ENCODE measurements at places on chromosomes 11 and 22. TPM values are rescaled to one million over a fixed set of nuclear protein-coding genes. Genes with fewer than 3 reads are reported as not detected.

DNA sequence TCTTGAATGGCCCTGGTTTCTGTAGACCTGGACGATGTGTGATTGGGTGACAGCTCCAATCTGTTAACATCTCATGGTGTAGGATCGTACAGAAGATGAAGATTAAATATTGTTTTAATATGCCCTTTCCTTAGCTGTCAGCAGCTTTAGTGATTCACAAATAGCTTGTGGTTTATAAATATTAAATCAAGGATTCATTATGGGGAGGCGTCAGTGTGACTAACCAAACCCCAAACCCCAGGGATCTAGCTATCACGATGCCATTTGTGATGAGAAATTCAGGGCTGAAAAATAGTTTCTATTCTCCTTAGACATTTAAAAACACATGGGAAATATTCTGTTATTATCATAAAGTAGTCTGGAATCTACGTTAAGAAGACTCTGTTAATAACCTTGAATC, 73.4 kb downstream of the NCAM1 start:
- H3K4me1 ChIP-seq, result no peaks in the 10 kb centered on the region
- H3K27ac ChIP-seq, result no peak overlapping the region
- no peak overlapping the region for H3K4me3 ChIP-seq
- DNase-seq, result no peak

DNA sequence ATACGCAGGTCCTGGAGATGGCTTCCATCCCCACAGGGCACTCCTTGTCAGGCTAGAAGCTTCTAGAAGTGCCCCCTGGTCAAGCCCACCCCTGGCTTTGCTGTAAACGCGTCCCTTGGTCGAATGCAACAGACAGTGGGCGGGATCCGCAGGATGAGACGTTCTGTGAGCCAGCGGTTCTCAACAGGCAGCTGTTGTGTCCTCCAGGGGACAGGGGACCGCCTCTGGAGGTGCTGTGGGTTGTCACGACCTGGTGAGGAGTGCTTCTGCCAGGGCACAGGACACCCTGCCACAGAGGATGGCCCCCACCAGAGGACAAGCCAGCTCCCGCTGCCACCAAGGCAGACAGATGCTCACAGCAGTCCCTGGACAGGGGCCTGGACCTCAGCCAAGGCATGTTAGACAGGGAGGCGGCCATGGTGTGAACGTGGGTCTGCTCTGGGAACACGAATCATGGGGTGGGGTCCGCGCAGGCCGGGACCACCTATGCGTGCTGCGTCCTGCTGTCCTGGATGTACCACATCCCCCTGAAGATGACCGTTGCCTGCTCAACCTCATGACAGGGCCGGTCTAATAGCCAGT, 11.7 kb downstream of the CRELD2 start:
- H3K4me1 ChIP-seq, result peaks cover 7% of the 10 kb centered on the region
- DNase-seq, result no peak

GRCh38 chr11:61667684-61668305, 12.4 kb upstream of the DAGLA start:
- H3K27me3 ChIP-seq, result no peaks in the 10 kb centered on the region
- H3K36me3 ChIP-seq, result no peaks in the 10 kb centered on the region

GRCh38 chr11:14904745-14905103, 12.7 kb upstream of the CYP2R1 start:
- peaks cover 4% of the 10 kb centered on the region for H3K4me1 ChIP-seq
- peak; percentile 90 for DNase-seq
- H3K27ac ChIP-seq, result peak overlapping the region; percentile 56
- no peaks in the 10 kb centered on the region for H3K36me3 ChIP-seq
- H3K27me3 ChIP-seq, result no peaks in the 10 kb centered on the region

DNA sequence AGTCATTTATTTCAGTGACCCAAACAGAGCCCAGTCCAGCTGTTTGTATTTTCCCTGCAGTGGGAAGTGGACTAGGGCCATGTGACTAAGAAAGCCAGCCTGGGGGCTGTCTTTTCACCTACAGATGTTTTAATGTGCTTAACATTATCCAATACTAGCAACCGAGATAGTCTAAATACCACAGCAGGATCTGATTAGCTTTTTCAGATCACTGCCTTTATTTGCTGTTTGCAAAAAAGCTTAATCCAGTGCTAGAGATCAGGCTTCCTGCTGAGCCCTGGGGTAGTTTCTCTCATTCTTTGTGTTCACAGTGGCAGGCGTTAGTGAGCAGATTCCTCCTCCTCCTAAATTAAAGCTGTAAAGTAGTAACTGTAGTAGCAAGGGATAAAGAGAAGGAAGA, 35.0 kb downstream of the ZC3H12C start:
- no peak for DNase-seq
- H3K4me1 ChIP-seq, result no peaks in the 10 kb centered on the region
- H3K36me3 ChIP-seq, result no peaks in the 10 kb centered on the region
- H3K4me3 ChIP-seq, result no peak overlapping the region

DNA sequence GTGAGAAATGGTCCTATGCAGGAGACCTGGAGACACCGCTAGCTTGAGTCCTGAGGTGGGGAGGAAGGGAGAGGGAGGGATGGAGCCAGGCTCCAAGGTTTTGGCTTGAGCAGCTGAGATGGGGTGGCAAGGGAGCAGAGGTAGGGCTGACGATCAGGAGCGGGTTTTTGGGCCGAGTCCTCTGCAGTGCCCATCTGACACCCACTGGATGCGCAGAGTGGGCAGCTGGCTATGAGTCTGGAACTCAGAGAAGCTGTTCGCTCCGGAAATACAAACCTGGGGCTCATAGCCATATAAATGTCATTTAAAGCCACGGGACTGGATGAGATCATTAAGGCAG, 453 bp upstream of the MAFF start:
- H3K36me3 ChIP-seq, result no peaks in the 10 kb centered on the region
- H3K4me1 ChIP-seq, result peaks cover 26% of the 10 kb centered on the region
- H3K27ac ChIP-seq, result peak overlapping the region; percentile 100
- no peak for DNase-seq
- H3K27me3 ChIP-seq, result no peaks in the 10 kb centered on the region
- peak overlapping the region; percentile 87 for H3K4me3 ChIP-seq

GRCh38 chr11:118605116-118605867, 2.1 kb upstream of the PHLDB1 start:
- H3K27me3 ChIP-seq, result no peaks in the 10 kb centered on the region
- H3K4me3 ChIP-seq, result no peak overlapping the region
- peak; percentile 91 for DNase-seq

DNA sequence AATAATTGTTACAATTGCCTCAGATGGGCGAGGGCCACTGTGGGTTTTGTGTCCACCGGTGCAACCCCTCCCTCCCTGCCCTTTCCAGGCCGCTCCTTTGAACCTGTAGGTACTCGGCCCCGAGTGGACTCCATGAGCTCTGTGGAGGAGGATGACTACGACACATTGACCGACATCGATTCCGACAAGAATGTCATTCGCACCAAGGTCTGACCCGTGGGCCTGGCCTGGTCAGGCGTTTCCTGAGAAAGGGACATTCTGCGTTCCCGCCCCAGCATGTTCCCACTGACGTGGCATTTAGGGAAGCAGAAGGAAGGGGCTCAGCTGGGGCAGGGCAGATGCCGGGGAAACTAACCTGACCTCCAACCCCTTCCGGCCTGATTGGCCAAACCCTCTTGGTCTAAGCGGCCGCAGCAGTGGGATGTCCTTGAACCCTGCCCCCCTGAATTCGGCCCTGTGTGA, 10.1 kb downstream of the SIDT2 start:
- peak; percentile 61 for DNase-seq
- H3K4me1 ChIP-seq, result no peaks in the 10 kb centered on the region
- peak overlapping the region; percentile 11 for H3K27ac ChIP-seq
- H3K36me3 ChIP-seq, result peaks cover 82% of the 10 kb centered on the region
- no peak overlapping the region for H3K4me3 ChIP-seq
- no peaks in the 10 kb centered on the region for H3K27me3 ChIP-seq

GRCh38 chr11:74701351-74701750, 29.9 kb downstream of the CHRDL2 start:
- no peak overlapping the region for H3K4me3 ChIP-seq
- H3K27ac ChIP-seq, result no peak overlapping the region
- DNase-seq, result no peak
- H3K36me3 ChIP-seq, result no peaks in the 10 kb centered on the region
- H3K4me1 ChIP-seq, result peaks cover 4% of the 10 kb centered on the region
- no peaks in the 10 kb centered on the region for H3K27me3 ChIP-seq

DNA sequence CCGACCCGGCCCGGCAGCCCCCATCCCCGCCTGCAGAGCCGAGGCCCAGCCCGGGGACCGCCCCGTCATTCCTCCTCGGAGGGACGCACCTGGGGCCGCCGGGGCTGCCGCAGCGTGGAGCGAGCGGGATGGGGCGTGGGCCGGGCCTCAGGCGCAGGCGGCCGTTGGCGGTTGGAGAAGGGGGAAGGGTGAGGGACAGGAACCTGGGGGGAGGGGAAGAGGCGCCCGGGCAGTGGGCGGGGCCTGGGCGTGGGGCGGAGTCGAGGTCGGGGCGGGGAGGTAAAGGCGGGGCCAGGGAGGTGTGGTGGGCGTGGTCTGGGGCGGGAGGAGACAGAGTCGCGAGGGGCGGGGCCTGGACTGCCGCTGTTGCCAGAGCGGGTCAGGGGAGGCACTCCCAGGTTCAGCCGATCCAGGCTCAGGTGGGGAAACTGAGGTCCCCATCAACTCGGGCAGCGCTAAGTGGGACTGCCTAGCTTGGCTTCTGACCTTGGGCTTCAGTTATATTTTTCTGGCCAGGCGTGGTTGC, at the start of gene TESMIN:
TSS of gene TESMIN (minus strand) at position 190 of the 526 bp plus-strand sequence. CDS start 860 bp downstream, outside the sequence.
- peak within 1 kb of the TSS; percentile 66 for H3K4me3 ChIP-seq
- H3K36me3 ChIP-seq, result peaks cover 25% of the 10 kb centered on the region
- H3K4me1 ChIP-seq, result peaks cover 3% of the 10 kb centered on the region
- H3K27ac ChIP-seq, result peak within 1 kb of the TSS; percentile 16
- DNase-seq, result peak; percentile 14
- no peaks in the 10 kb centered on the region for H3K27me3 ChIP-seq

- no peak overlapping the region for H3K27ac ChIP-seq
- DNase-seq, result no peak
- no peaks in the 10 kb centered on the region for H3K4me1 ChIP-seq
- H3K36me3 ChIP-seq, result no peaks in the 10 kb centered on the region
Observed at GRCh38 chr11:29482510-29482909, 534.3 kb downstream of the KCNA4 start.

- H3K27ac ChIP-seq, result no peak overlapping the region
- H3K4me3 ChIP-seq, result no peak overlapping the region
- no peaks in the 10 kb centered on the region for H3K27me3 ChIP-seq
- H3K36me3 ChIP-seq, result no peaks in the 10 kb centered on the region
Observed at GRCh38 chr11:119745112-119745511, 16.1 kb upstream of the NECTIN1 start.

DNA sequence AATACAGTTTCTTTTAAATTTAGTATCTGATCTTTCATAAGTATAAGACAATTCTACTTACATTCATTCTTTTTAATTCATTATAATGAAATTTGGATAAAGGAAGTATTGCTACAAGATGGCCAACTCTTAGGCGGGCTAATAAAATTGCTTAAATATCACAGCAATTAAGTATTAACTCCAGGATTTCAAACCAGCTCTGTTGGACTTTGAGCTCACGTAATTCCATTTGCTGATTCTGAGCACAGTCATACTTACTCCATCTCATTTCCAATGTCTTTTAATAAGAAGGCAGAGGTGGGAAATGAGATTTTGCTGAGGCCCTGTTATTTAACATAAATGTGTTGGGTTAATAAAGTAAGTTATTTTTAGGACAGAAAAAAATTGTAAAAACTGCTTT, 748.1 kb downstream of the KCNA4 start:
- H3K36me3 ChIP-seq, result no peaks in the 10 kb centered on the region
- no peaks in the 10 kb centered on the region for H3K4me1 ChIP-seq
- no peaks in the 10 kb centered on the region for H3K27me3 ChIP-seq
- no peak for DNase-seq
- H3K27ac ChIP-seq, result no peak overlapping the region

DNA sequence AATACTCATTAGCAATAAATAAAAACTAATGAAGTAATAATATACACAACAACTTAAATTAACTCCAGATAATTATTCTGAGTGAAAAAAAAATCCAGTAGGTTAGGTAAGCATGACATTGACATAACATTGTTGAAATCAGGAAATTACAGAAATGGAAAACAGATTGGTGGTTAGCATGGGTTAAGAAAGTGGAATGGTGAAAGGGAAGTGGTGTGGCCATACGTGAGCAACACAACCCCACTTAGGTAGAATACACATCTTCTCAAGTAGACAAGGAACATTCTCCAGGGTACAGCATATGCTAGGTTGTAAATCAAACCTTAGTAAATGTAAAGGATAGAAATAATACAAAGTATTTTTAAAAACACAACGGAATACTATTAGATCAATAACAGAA, 30.2 kb upstream of the CLTCL1 start:
- H3K36me3 ChIP-seq, result no peaks in the 10 kb centered on the region
- H3K27ac ChIP-seq, result no peak overlapping the region
- no peaks in the 10 kb centered on the region for H3K27me3 ChIP-seq
- H3K4me1 ChIP-seq, result no peaks in the 10 kb centered on the region
- no peak for DNase-seq

DNA sequence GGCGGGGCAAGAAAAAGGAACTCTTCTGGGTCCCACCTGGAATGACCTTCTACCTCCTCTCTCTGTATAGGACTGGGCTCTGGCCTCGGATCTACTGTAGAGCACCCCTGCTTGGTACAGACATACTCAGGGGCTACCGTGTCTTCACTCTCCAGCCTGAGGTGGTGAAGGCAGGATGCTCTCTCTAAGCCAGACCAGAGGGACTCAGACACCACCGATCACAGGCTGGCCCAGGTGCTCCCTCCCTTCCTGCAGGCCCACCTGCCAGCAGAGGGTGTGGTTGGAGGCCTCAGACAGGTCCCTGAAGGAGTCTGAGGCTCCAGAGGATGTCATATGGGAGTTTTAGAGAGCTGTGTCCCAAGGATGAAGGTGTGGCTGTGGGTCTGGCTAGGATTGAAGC, 4.1 kb downstream of the NHERF4 start:
- H3K36me3 ChIP-seq, result no peaks in the 10 kb centered on the region
- no peak overlapping the region for H3K27ac ChIP-seq
- no peak overlapping the region for H3K4me3 ChIP-seq
- no peaks in the 10 kb centered on the region for H3K27me3 ChIP-seq

- H3K4me1 ChIP-seq, result no peaks in the 10 kb centered on the region
- no peak for DNase-seq
- H3K27ac ChIP-seq, result no peak overlapping the region
- no peaks in the 10 kb centered on the region for H3K27me3 ChIP-seq
Observed at GRCh38 chr22:49771266-49772065, 56.2 kb downstream of the BRD1 start.

GRCh38 chr11:80083531-80083951, 642.7 kb upstream of the TENM4 start:
- no peaks in the 10 kb centered on the region for H3K36me3 ChIP-seq
- H3K27ac ChIP-seq, result no peak overlapping the region
- no peak overlapping the region for H3K4me3 ChIP-seq

- no peak overlapping the region for H3K4me3 ChIP-seq
- H3K36me3 ChIP-seq, result no peaks in the 10 kb centered on the region
- H3K4me1 ChIP-seq, result no peaks in the 10 kb centered on the region
- H3K27ac ChIP-seq, result no peak overlapping the region
- no peak for DNase-seq
- no peaks in the 10 kb centered on the region for H3K27me3 ChIP-seq
Observed at GRCh38 chr11:13924801-13925327, 37.7 kb upstream of the SPON1 start.

- no peaks in the 10 kb centered on the region for H3K4me1 ChIP-seq
- H3K36me3 ChIP-seq, result no peaks in the 10 kb centered on the region
- H3K27ac ChIP-seq, result no peak overlapping the region
- DNase-seq, result no peak
- H3K4me3 ChIP-seq, result no peak overlapping the region
Observed at GRCh38 chr11:79699246-79699645, 258.4 kb upstream of the TENM4 start.

Gene LRRN4CL
- total RNA-seq, result 12.1 TPM

Gene SLC6A5
- not detected for total RNA-seq

Gene CD248
- 193 TPM for total RNA-seq

Gene TRPC6
- total RNA-seq, result 4.8 TPM

Gene TH
- total RNA-seq, result not detected

Gene NXPE1
- not detected for total RNA-seq

Gene RIMBP3C
- not detected for total RNA-seq

Gene UBASH3B
- total RNA-seq, result 8.5 TPM

Gene DGCR6
- total RNA-seq, result not detected

Gene TREH
- total RNA-seq, result not detected

Gene PIH1D2
- not detected for total RNA-seq

Gene OR5AK2
- not detected for total RNA-seq

All from ascending aorta (tissue), 2 donors.